Breast epithelium (tissue), 4 donors: ENCODE measurements at places on chromosomes 2 and 18.

- no peak for DNase-seq
Measured at GRCh38 chr18:8050616-8051329, 483.7 kb downstream of the PTPRM start.

DNA sequence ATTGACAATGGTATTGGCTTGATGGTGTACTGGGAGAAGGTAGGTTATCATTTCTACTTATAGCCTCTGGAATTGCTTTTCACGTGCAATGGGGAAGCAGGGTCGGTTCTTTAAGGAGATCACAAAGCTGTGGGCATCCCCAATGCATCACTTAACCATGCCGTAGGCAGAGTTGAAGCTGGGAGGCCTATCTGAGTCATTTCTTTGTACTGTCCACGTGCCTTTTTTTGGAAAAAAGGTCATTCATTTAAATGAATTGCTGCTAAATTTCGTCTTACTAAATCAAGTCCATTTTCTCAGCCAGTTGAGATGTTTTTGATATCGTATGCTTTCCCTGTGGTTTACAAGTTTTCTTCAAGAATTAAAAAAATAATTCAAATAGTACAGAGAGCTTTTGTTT, 17.2 kb upstream of the GYPC start:
- no peak for DNase-seq

GRCh38 chr2:39593439-39594393, 72.0 kb upstream of the TMEM178A start:
- DNase-seq = no peak

DNA sequence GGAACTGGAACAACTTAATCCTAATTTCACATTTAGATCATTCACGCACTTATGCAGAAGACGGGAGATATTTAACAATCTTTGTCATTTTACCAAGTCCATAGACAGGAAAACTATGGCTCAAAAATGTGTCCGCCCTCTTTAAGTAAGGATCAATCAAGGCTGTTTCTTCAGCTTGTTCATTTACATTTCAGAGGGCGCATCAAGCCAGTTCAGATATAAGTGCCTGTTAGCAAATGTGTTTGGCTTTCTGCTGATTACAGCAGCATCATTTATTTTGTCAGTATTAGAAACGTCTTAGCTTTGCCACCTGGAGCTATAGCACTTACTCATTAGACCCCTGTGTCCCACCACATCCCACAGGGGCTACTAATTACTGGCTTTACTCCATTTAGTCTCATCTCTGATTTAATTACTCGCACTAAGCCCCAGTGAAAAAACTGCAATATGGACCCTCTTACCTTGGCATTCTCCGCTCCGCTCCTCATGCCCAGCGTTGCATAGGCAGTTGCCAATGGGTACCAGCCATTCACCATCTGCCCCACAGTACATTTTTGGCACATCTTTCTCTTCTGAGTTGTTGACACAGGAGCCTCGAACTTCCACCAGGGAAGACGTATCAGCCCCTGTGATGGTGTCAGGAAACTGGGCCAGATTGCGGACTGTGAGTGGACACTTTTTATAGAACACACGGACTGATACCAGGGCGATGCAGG, 8.7 kb downstream of the EPHA4 start:
- DNase-seq = no peak

DNA sequence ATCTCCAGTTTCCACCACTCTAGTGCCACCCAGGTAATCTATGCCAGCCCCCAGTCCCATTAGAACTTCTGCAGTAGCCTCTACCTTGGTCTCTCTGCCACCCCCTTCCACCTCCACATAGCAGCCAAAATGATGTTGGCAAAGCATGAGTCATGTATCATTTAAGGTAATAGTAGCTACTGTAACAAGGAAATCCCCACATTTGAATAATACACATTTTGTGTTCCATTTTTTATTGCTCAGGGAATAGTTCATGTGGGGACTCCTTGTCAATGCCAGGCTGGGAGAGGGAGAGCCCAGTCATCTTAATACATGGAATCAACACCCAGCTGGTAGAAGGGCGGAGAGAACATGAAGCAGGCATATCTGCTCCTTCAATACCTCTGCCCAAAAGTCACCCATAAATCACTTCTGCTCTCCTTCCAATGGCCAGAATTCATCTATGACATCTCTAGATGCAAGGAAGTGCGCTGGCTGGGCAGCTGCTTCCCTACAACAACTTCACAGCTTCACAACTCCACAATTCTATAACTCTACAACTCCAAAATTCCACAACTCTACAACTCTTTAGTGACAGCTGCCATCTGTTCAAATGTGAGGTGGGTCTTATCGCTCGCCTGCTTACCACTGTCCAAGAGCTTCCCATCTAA, 70.6 kb upstream of the GLS start:
- no peak for DNase-seq

DNA sequence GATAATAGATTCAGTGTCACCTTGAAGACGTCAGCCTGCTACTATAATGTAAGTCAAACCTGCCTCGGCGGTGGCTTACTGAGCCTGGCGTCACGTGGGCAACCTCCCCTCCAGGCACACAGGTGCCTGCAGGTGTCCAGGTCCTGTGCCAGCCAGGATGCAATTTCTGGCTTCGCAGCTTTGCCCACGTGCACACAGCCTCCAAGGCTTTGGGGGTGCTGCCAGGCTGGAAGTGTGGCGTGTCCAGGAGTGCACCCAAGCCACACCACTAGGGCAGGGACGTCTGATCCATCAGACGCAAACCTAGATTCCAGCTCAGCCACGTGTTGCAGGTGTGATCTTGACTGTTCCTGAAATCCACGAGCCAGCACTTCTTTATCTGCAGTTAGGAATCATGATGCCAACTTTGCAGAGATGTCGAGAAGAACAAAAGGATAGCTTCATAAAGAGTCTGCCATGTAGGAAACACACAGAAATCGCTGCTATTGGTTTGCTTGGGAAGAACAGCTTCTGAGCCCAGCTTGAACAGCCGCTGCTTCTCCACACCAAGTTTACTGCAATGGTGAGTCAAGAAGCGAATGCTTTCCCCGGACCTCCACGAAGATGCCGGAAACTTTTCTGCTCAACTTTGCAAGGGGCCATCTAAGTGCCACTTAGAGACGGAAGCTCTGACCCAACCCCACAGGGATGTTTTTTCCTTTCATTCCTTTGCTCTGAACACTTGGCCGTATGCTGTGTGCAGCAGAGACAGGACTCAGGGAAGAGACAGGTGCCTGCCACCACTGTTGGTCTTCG, 84.2 kb upstream of the SALL3 start:
- DNase-seq = no peak

DNA sequence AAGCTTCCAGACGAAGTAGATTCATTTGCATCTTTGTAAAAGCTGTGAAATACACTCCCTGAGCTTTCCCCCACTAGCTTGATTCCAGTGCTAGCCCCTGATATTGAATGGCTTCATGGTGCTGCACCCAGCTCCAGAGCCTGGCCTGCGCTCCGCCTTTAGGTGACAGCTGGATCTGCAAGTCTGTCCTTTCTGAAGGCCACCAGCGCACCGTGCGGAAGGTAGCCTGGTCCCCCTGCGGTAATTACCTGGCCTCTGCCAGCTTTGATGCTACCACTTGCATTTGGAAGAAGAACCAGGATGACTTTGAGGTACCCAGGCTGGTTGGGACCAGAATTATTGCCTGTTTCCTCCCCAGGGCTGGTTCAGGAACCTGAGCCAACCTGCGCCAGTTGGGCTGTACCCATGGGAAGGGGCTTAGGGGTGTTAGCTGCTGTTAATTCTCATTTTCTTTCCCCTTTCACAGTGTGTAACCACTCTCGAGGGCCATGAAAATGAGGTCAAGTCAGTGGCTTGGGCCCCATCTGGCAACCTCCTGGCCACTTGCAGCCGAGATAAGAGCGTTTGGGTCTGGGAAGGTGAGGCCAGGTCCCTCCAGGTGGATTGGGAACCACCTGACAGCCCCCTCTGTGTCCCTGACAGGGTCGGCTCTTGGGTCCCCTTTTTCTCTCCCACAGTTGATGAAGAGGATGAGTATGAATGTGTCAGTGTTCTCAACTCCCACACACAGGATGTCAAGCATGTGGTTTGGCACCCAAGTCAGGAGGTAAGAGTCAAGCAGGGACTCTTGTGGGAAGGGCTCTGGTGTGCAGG, 1.3 kb downstream of the CIAO1 start:
- no peak for DNase-seq
